ENCODE measurements at places on chromosomes 3 and 15.

DNA sequence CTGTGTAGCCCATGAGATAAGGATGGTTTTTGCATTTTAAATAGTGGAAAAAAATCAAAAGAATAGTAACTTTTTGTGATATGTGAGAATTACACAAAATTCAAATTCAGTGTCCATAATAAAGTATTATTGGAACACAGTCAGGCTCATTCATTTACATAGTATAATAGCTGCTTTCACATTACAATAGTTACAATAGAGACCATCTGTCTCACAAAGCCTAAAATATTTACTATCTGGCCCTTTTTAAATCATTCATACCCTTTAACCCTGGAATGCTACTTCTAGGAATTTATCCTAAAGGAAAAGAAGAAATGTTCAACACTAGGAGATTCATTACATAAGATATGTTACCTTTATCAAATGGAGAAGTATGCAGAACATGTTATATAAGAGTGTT, 35.5 kb upstream of the TM4SF4 start:
- DNase-seq = peak; percentile 57

- DNase-seq = no peak
Observed at GRCh38 chr3:196667056-196667825, 27.7 kb downstream of the NRROS start.

DNA sequence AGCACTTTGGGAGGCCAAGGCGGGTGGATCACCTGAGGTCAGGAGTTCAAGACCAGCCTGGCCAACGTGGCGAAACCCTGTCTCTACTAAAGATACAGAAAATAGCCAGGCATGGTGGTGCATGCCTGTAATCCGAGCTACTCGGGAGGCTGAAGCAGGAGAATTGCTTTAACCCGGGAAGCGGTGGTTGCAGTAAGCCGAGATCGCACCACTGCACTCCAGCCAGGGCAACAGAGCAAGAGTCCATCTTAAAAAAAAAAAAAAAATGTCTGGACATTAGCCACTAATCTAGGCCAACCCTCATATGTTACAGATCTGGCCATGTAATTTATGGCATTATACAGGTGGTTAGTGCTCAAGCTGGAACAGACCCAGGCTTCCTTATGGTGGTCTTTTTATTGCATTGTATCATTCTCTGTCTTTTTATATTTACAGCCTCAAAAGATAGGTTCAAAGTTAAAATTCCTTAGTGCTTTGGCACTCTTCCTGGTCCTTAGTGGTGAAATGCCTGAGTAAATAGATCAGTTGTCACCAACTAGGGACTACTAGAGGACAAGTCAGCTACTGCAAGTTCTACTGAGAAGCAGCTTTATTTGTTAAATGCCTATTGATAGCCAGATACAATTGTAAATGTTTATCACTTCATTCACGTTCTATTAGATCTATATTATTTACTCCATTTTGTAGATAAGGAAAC, 16.0 kb downstream of the STARD9 start:
- DNase-seq = peak; percentile 16

- DNase-seq = no peak
Observed at GRCh38 chr15:69848096-69848495, 249.6 kb downstream of the TLE3 start.

- DNase-seq = no peak
Observed at GRCh38 chr15:60423537-60423936, 25.8 kb upstream of the ANXA2 start.

DNA sequence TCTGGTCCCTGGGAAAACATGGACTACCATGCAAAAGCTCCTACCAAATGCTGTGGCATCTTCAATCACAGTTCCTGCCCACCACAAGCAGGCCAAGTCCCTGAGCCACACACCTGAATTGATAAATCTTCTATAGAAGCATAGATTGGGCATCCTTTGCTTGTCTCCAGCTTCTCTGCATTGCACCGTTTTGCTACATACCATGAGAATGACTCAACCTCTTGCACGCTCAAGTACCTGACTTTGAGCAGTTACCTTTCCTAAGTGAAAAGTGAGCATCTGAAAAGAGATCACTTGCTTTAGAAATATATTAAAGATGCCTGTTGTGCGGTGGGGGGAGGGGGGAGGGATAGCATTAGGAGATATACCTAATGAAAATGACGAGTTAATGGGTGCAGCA, 31.3 kb downstream of the GATM start:
- DNase-seq = no peak

GRCh38 chr3:73954506-73954905, 329.8 kb upstream of the PDZRN3 start:
- DNase-seq = peak; percentile 5

DNA sequence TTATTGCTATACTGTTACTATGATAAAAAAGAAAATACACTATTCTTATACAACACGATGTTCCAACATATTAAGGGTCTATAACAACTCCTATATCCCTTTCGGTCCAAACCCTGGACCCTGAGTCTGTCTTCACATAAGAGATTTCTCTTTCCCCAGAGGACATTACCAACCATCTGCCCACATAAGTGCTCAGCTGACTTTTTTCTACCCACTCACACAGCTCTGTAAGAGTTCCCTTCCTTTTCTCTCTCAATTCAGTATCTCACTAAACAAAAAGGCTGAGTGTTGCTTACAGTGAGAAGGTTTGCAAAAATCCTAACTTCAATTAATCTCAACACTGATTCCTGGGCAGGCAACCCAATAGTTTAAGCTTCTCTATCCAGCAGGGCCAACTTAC, 30.5 kb downstream of the ITGB5 start:
- no peak for DNase-seq

GRCh38 chr3:61381745-61382392, 130.6 kb upstream of the FHIT start:
- peak; percentile 68 for DNase-seq
